Activated T-cell treated with anti-CD3 and anti-CD28 coated beads, Interleukin-2, amount 50 U/mL, for 72 hours (primary cell): ENCODE measurements at places on chromosomes 11 and 22. TPM values are rescaled to one million over a fixed set of nuclear protein-coding genes. Genes with fewer than 3 reads are reported as not detected.
A peak's percentile ranks its signal among the peaks of the same experiment; 100 is the strongest.

Gene DTX4
- not detected for total RNA-seq

DNA sequence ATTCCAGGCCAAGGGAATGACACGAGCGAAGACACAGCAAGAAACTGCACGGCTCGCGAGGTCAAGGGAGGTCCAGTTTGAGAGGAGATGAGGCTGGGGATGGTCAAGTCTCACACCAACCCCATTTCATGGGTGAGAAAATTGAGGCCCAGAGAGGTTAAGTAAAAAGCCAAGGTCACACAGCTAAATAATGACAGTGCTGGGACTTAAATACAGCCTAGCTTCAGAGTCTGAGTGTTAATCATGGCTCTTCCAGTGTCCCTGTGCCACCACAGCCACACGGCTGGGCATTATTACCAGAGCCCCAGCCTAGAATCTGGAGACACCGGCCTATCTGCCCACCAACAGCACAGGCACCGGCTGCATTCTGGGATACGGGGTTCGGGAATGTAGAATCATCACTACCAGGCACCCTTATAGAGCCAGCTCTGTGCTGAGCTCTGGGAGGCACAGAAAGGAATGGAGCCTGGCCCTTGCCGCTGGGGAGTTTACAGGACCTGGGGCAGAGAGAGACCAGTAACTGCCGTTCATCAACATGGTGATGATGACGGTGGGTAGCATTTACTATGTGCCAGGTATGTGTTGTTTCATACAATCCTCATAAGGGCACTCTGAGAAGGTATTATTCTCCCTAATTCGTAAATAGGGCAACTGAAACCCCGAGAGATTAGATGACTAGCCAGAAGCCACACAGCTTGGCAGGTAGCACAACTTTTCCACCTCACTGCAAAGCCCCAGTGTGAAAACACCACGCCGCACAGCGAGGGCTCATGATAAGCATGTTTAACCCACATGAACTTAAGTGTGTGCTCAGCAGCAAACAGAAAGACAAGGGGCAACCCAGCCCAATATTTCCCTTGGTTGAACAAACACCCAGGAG is 51.8 kb downstream of the CD6 start:
- DNase-seq, result peak; percentile 78

GRCh38 chr11:2569731-2570210 is 125.0 kb downstream of the KCNQ1 start:
- no peak for DNase-seq

Gene SLC22A9
- total RNA-seq, result not detected

DNA sequence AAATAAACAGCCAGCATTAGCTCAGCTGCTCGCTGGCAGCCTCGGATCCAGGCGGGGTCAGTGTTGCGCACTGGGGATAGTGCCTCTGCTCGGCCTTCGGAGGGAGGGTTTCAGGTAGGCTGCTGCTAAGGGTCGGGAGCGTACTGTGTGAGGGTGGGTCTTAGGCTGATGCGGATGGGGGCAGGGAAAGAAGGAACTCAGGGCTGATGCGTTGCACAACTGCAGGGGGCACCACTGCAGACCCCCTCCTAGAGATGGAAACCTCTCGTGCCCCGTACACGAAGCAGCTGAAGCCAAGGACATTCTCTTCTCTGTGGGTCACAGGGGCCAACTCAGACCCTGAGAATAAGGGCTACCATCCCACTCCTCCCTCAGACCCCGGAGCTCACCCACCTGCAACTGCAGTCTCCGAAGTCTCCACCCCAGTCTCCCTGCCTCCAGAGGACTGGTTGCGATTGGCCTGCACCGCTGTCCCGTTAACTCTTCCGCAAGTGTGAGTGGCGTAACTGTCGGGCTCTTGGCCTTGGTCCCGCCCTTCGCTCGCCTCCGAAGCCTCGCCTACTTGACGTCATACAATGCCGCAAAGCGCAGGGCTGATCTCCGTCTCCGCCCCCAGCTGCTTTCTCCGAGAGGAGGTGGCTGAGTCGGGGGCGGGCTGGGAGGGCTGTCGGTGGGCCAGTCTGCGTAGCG is at the start of gene KBTBD3:
TSS of gene KBTBD3 (minus strand) at position 429 of the 690 bp plus-strand sequence. CDS start 18,250 bp downstream, outside the sequence.
- DNase-seq, result peak; percentile 96

DNA sequence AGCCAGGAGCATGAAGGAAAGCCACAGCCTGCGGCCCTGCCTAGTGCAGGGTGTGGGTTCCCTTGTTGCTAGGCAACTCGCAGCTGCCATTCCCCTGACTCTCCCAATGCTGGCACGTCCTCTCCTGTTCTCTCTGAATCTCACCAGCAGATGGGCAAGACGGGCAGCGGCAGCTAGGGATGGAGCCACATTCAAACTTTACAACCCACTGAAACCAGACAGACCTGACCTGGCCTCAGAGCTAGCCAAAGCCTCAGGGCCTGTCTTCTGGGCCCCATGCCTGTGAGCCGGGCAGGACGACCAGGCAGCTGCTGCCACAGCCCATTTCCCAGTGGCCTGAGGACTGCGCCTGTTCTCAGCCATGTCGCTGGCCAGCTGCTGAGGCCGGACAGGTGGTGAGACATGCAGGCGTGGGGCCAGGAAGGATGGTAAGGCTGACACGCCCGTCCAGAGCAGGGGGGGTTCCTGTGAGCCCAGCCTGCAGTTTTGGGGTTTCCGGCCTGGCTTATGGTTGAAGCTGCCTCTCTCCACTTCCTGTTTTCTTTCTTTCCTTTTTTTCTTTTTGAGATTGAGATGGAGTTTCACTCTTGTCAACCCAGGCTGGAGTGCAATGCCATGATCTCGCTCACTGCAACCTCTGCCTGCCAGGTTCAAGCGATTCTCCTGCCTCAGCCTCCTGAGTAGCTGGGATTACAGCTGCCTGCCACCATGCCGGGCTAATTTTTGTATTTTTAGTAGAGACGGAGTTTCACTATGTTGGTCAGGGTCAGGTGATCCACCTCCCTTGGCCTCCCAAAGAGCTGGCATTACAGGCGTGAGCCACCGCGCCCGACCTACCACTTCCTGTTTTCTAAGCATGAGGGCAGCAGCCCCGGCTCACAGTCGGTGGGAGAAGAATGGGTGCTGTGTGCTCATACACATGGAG is 4.1 kb downstream of the SUN2 start:
- DNase-seq, result peak; percentile 79

DNA sequence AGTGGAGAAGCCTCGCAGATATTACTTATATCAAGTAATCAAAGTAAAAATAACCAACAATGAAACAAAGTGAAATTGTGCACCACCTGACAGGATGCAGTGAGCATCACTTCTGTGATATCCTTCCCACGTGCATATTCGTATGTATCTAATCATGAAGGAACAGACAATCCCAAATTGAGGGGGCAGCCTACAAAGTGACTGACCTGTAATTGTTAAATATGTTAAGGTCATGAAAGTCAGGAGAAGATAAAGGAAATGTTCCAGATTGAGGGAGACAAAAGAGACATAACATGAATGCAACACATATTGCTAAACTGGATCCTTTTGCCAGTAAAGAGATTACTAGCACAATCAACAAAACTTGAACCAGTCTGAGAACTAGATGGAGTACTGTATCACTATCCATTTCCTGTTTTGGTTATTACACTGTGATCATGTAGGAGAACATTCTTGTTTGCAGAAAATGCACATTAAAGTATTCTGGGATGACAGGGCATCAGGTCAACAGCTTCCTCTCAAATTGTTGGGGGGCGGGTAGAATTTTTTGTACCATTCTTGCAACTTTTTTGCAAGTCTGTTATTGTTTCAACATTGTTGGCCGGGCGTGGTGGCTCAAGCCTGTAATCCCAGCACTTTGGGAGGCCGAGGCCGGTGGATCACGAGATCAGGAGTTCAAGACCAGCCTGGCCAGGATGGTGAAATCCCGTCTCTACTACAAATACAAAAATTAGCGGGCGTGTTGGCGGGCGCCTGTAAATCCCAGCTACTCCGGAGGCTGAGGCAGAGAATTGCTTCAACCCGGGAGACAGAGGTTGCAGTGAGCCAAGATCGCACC is 2.0 kb downstream of the SBF2 start:
- no peak for DNase-seq

Gene F2
- total RNA-seq, result not detected
